DMS79 treated with DMSO at 0.1 percent for 48 hours (cell line): ENCODE measurements at places on chromosomes 11 and 22.

DNA sequence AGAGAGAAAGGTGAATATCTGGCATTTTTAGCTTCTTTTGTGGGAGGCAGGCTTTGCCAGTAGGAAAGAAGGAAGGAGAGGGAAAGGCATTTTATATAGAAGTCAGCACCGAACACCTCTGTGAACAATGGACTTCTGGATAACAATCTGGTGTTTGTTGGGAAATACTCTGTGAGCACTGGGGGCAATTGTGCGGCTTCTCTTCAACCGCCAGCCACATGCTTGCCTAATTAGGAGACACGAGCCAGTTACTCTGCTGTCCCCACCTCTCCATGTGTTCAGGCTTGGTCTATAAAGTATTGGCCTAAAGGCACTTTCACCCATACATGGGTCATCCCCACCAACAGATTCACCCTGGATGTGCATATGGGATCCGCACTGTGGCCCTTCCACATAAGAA lies 523.6 kb downstream of the NTM start:
- no peak for DNase-seq

DNA sequence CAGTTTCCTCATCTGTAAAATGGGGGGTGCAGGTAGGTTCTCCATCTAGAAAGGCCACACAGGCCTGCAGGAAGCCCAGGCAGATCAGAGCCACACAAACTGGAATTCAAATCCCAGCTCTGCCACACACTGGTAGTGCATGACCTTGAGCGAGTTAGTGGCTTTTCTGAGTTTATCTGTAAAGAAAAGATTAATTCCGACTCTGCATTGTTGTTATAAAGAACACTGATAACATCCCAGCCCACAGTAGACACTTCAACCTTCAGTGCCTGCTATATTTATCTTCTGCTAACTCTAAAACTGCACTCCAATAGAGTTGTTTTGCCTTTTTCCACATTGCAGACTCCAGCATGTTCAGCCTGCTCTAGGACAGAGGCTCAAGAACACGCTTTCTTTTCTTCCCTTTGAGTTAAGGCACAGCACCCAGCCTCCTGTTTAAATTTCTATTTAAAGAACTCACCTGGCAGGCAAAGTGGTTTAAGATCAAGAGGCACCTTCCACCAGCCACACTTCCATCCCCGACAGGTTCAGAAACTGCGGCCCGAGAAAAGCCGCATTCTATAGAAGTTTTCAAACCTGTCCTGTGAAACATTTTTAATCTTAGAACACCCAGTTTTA lies 133.9 kb downstream of the PLEKHA7 start:
- DNase-seq = no peak

DNA sequence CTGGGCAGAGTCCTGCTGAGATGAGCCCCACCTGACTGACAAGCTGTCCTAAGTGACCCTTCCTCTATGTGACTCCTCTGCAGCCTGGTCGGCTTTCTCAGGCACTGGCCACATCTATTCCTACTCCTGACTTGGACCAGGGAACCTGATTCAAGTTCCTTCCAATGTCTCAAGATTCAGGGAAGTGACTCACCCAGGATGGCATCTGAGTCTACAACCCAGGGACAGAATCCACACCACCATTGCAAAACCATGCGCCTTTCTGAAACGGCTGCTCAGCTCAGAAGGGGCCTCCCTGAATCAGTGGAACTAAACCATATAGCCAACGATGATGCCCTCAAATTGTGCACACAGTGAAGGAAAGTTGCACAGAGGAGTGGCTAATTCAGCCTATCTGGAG lies 63.9 kb upstream of the CSNK2A3 start:
- no peak for DNase-seq

GRCh38 chr11:121557348-121557747 lies 104.6 kb upstream of the SORL1-AS1 start:
- DNase-seq = no peak

- DNase-seq = no peak
These were observed 55.3 kb downstream of the TRMU start for GRCh38 chr22:46390652-46391301.

DNA sequence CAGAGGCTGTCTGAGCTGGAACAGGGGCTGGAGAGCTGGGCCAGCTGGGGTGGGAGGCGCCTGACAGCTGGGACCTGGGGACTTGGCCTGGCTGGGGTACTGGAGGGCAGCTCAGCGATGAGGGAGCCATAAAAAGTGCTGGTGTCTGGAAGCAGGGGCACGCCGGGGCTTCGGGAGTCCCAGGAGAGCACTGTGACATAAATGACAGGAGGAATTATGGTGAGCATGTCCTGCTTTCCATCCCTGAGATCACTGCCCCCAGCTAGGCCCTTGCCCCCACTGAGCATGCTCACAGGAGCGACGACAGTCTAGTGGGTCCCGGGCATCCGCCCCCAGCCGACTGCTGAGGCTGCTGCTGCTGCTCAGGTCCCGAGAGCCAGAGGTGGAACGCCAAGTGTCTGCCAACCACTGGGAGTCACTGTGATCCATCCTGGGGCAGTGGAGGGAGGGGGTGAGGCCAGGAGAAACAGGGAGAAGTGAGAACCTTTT lies 6.2 kb downstream of the ROBO4 start:
- no peak for DNase-seq

GRCh38 chr11:67056267-67057204 lies at the start of gene RHOD:
Gene RHOD, plus strand, starts transcription at chr11:67056847. Its CDS starts 56 bp downstream, at chr11:67056903.
- DNase-seq = no peak

- no peak for DNase-seq
These were observed 11.8 kb upstream of the SSTR3 start for GRCh38 chr22:37223965-37224551.

DNA sequence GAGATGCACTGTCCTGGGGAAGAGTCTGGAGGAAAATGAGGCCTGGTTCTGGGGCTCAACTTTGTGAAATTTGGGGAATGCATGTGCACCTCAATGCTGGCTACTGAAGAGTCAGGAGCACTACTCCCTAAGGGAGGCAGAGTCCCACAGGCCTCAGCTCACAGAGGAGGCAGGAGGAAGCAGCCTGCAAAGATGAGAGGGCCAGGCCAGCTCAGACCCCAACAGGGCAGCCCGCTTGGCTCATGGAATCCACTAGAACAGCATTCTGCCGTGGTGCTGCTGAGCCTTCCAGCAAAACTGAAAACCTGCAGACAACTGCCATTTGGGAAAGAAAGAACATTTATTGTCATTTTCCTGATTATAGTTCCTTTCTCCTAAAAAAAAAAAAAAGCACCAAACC lies 300.5 kb downstream of the CTTN start:
- DNase-seq = no peak

- DNase-seq = no peak
These were observed 2.1 kb downstream of the UBE2L3 start for GRCh38 chr22:21569459-21570170.
